ENCODE measurements at places on chromosomes 1 and 21. TPM values are rescaled to one million over a fixed set of nuclear protein-coding genes. Genes with fewer than 3 reads are reported as not detected.

DNA sequence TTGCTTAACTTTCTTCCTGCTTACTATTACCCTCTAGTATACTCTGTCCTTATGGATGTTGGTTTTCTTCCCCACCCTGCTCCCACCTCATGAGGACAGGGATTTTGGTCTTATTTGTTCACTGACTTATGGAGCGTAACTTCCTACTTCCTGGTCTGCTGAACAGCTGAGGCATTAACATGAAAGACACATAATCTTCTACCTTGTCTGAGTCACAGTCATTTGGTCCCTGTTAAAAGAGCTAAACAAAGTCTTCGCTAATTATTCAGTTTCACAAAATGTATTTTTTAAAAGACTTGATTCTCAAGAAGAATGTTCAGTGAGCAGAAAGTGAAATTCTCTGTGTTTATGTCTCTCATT lies 18.5 kb downstream of the RNASEL start:
- DNase-seq: no peak

GRCh38 chr1:213828867-213829266 lies 158.9 kb upstream of the PROX1 start:
- no peak for DNase-seq

- DNase-seq: peak; percentile 49
Measured at GRCh38 chr1:81305997-81306452, 494.7 kb upstream of the ADGRL2 start.

- DNase-seq: no peak
Measured at GRCh38 chr1:8422510-8423268, 104.8 kb downstream of the SLC45A1 start.

GRCh38 chr1:20626098-20626427 lies 7.2 kb upstream of the PINK1 start:
- DNase-seq: no peak

GRCh38 chr1:83997631-83998030 lies 1.3 kb downstream of the TTLL7 start:
- DNase-seq: no peak

ADAMTS5 gene
- polyA plus RNA-seq: 0.14 TPM

BRINP3 gene
- polyA plus RNA-seq: 0.09 TPM
